ENCODE measurements at places on chromosomes 2 and 18.

DNA sequence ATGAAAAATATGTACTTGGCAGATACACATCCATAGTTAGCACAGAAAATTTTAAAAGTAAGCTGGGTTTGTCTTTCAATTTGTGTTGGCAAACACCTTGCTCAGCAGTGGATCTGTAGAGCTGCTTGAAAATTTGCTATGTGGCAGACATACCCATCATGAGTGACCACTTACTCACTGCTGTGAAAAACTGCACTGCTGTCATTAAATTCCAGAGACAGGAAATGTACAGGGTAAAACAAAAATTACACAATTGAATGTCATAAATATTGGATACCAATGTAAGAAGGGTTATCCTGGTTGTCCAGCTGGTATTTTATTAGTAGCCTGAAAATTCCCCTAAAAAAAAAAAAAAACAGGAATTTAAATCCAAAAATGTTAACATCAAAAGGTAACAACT lies 24.5 kb downstream of the NIF3L1 start:
- peak; percentile 35 for DNase-seq

DNA sequence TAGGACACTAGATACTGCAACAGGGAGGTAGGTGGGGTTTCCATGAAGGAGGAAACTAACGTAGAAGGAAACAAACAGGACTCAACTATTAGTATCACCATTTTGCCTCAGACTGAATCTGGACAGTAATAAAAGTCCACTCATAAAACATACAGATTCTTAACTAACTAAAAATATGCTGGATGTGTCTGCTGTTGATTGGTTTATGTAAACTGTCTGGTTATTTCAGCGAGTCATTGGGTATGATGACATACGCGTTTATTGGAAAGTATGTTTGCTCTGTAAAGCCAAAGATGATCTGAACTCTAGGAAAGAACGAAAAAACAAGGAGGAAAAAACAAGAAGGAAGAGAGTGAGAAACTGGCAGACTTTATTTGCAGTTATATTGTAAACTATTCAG lies 1816.1 kb upstream of the LRRTM1 start:
- no peak for DNase-seq

DNA sequence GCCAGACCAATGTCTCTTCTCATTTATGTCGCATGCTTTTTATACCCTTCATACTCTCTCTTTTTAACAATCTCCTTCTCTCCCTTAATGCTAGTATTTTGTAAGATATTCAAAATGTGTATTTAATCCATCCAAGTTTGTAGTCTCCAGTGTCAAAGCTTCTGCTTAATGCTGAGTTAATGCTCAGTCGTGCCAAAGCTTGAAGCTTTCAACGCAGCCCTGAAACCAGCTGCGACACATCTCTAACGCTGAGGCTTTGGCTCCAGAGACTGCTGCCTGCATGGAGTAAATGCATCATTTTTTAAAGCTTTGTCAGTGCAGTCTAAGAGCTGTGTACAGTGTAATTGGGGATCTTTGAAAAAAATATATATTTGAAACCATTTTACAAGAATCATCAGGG lies 2108.8 kb upstream of the PIK3C3 start:
- no peak for DNase-seq

DNA sequence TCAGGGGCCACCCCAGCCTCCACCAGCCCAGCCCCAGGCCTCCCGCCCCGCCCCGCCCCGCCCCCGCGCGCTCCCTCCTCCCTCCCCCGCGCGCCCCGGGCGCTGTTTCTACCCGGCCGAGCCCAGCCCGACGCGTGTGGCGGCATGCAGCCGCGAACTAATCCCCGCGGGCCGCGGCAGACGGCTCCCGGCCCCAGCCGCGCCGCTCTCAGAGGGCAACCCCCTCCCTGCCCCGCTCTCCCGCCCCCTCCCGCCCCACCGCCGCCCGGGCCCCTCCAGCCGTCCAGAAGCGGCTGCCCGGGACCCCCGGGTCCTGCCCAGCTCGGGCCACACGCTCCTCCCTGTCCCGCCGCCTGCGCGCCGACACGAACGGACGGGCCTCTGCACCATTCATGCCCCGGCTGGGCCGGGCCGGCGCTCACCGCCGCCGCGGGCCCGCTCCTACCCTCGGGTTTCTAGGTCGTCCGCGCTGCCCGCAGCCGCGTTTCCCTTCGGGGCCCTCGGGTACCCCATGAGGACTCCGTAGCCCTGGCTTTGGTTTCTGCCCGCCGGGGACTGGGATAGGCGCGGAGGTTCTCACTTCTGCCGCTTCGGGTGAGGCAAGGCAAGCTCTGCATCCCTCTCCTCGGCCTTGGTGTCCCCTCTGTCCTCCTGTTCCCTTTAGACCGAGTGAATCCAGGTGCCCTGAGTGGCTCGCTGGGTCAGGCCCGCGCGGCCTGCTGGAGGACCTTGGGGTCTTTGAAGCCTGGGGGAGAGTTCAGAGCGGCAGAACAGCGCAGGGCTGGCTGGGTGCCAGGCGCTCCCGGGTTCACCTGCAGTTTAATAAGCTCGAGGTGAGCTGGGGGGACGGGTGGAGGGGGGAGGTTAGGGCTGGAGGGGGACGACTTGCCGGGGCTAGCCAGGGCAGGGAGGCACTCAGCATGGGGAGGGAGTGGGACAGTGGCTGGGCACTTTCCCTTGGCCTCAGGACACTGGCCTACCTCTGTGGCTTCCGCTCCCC lies 3.1 kb downstream of the WNT10A start:
- no peak for DNase-seq

GRCh38 chr2:226766352-226767055 lies 33.1 kb downstream of the IRS1 start:
- DNase-seq, result peak; percentile 23

DNA sequence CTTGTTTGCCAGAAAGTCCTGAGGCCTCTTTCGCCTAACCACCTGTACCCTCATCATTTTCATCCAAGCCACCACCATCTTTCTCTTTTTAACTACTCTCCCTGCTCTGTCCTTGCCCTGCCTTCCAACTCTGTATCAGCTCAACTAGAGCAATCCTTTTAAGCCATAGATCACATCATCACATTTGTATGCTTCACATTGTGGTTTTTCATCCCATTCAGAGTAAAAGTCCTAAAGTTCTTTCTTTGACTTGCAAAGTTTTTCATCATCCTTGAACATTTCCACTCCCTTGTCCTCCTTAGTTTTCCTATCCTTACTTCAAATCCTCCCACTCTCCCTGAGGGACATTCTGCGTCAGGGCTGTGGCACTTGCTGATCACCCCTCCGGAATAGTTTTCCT lies 73.9 kb downstream of the SLC39A10 start:
- DNase-seq, result no peak

GRCh38 chr18:60311676-60312360 lies 60.8 kb downstream of the MC4R start:
- no peak for DNase-seq

DNA sequence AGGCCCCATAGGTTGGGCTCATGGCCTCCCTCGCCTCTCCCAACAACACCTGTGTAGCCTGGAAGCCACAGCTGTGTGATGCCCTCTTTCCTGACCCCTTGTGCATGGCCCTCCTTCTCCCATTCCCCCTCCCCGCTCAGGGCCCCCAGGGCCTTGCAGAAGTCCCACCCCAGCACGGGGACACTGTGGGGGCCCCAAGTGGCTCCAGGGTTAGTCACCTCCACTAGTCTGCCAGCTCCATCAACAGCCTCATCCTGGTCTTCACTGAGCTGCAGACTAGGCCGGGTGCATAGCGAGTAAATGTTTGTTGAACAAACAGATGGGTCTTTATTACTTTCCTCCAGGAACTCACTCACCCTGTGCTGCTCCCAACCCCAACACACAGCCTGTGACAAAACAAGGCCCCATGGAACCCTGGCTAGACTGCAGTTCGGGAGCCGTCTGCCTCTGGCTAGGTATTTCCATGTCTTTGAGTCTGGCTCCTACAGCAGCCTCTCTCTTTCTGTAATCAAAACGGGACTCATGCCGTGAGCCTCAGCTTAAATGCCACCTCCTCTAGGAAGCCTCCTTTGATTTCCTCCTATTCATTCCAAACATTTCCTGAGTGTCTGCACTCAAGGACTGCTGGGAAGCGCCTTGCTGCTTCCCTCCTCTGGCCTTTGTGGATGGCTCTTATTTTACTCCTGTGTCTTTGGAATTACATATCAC lies 109.9 kb upstream of the ID2 start:
- DNase-seq, result no peak

DNA sequence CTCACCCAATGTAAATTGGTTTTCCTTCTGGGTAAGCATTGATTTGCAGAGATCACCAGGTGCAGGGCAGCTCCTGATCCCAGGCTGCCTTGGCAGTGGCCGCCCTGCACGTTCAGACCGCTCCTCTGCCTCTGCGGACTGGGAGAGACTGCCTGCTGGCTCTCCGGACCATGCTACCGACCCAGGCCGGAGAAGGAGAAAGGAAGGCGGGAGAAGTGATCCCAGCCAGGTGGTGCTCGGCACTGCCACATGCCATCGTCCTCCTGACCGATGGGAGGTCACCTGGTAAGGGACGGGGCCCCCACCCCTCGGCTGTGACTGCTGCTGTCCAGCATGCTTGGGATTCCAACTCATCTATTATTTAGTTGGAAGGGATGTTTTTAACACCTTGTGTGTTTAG lies 108.1 kb upstream of the POU3F3 start:
- DNase-seq, result no peak

DNA sequence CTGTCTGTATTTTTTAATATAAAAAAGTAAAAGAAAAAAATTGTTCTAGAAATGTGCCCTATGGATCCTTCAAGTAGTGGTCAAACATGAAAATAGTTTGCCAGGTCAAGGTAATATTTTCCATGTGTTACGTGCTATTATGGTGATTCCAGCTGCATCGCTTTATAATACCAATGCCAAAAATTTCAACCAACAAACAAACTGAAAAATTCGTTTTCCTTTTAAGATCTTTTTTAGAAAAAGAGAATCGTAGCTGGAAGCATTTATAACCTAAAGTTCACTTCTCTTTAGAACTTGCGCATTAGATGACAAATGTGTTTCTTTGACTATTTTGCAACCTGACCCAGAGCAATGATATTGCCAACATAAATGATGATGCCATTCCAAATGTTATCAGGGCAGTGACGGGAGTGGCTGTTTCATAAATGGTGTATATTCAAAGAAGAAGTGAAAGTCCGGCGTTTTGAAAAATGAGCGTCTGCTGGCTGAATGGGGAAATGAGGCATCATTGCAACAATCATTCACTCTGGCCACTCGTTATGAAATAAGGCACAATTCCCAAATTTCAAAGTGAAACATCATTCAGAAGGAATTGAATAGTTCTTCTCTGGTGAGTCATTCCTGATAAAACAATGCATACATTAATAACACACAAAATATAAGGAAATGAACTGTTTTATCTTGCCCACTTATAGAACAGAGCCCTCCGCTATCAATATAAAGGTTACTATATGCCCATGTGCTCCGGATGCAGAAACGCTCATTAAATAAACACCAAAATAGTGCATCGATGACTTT lies 297.4 kb downstream of the TGIF1 start:
- peak; percentile 26 for DNase-seq

DNA sequence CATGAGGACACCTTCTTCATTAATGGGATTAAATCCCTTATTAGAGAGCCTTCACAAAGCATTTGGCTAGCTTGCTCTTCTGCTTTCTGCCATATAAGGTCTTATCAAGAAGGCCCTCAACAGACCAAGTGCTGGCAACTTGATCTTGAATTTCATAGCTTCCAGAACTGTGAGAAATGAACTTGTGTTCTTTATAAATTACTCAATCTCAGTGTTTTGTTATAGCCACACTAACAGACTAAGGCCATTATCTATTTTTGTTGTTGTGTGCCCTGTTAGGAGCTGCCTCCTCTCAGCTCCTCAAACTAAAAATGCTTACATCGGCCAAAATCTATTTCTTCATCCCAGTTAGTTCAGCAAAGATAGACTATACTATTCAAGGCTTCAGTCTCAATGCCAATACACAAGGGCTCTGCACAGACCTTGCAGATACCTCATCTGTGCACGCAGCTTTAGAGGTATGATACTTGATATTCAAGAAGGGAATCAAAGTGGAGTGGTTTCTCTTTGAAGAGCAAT lies 182.9 kb downstream of the GPD2 start:
- no peak for DNase-seq

GRCh38 chr2:96174251-96175144 lies 29.3 kb upstream of the DUSP2 start:
- DNase-seq, result peak; percentile 55

DNA sequence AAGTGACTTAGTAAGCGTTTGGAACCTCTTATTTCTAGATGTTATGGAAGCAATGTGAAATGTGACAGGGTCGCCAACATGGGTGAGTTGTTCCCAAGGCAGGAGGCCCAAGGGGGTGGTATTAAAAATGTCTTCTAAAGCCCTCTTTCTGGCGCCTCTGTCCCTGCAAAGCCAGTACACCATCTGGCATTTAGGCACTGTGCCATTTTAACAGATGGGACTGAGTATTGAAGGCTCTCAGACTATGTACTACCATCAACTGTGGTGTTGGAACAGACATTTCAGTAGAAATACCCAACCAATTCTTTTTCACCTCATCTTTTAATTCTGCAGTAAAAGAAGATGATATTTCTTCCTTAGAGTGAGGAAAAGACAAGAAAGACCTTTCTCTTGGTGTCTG lies 384.5 kb upstream of the MMADHC start:
- no peak for DNase-seq
